ENCODE measurements at places on chromosomes 3 and 15. TPM values are rescaled to one million over a fixed set of nuclear protein-coding genes. Genes with fewer than 3 reads are reported as not detected.

DNA sequence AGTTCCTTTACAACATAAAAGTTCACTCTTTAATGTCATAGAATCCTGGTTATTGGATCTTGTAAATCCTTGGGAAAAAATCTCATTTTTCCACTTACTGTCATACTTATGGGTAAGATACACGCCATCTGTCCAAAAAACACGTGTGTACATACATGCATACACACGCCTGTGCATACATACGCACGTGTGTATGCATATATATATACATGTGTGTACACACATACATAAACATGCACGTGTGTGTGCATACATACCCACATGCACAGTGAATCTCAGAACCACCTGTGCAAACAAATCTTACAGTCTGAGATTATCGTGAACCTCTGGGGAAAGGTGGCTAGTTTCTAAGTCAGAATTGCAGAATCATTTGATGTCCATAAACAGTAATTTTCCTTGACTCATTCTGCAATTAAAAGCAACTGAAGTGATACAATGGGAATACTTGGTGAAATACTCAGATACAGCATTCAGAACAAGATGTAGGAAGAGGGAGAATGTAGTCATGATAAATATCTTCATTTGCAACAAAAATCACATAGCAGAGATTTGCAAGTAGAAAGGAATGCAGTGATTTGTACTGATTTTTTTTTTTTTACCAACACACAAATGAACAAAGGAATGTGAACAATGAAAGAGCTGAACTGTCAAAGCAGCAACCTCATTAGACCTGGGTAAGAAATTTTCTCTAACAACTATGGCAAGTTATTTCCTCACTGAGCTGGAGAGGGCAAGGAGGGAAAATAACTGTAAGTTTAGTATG lies 160.6 kb upstream of the POU1F1 start:
- H3K27ac ChIP-seq: no peak overlapping the region
- no peaks in the 10 kb centered on the region for H3K36me3 ChIP-seq
- DNase-seq: no peak
- no peaks in the 10 kb centered on the region for H3K27me3 ChIP-seq

GRCh38 chr15:101371081-101371480 lies 76.0 kb upstream of the SNRPA1 start:
- peaks cover 11% of the 10 kb centered on the region for H3K4me1 ChIP-seq
- no peak overlapping the region for H3K4me3 ChIP-seq
- H3K36me3 ChIP-seq: no peaks in the 10 kb centered on the region

The OPA1 gene
- total RNA-seq: 102 TPM

The GNAI2 gene
- 211 TPM for total RNA-seq

The TUSC7 gene
- total RNA-seq: not detected
